ENCODE measurements at places on chromosomes 3 and 15.

- DNase-seq = no peak
Observed at GRCh38 chr15:101232677-101233076, 19.2 kb downstream of the CHSY1 start.

- DNase-seq = no peak
Observed at GRCh38 chr15:70845602-70846360, 8.2 kb downstream of the LARP6 start.

- DNase-seq = no peak
Observed at GRCh38 chr15:47517737-47518136, 199.6 kb upstream of the SEMA6D start.

DNA sequence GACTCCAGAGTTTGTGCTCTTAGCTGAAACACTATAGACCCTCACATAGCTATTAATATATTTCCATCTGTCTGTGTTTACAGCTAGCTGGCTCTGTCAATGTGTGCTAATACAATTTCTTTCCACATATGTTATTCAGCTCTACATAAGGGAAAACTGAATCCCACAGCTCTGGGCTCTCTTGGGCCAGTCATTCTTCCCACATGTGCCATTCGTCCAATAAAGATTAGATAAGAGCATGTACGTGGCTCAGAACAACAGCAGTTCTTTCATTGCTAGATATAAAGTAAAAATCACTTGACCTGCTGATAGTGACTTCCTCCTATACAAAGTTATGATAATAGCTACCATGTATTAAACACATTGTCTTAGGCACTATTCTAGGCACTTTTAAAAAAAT lies 2.8 kb upstream of the ILDR1 start:
- DNase-seq = no peak

DNA sequence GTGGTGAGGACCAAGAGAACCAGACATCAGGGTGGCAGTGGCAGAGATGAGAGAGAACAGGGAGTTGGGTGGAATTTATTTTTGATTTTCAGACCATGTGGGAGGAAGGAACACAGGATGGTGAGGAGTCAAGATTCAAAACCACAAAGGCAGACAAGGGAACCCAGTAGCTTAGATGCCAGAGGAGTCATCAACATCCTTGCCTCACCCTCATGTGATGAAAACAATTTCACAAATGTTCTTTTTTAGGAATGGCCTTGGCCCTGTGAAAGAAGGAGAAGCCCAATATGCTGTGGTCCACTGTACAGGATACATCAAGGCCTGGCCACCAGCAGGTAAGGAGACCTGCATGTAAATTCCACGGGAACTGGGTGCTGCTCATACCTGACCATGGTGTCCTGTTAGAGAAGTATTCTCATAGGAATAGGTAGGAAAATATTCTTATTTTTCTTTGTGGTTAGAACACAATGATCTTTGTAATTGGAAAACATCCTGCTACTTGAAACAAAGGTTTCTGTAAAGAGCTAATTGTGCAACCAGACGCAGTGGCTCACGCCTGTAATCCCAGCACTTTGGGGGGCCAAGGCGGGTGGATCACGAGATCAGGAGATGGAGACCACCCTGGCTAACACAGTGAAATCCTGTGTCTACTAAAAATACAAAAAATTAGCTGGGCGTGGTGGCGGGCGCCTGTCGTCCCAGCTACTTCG lies 110.0 kb downstream of the ARNT2 start:
- DNase-seq = no peak

GRCh38 chr3:25662736-25663320 lies 1.9 kb downstream of the TOP2B start:
- DNase-seq = no peak

DNA sequence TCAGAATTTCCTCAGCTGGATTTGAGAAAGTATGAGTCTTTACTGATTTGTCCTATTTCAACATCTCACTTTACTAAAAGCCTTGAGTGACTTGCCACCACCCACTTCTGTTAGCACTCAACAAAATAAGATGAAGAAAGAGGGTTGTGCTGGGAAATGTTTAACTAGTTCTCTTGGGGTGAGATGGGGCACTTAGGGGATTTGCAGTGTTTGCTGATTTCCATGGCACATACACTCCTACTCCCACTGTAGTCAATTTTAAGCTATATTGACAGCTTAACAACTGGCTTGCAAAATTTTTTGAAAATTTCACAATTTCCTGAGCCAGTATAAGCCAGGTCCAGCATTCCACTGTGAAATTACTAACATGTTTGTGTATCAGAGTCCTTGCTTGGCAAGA lies 463.1 kb upstream of the ARHGEF26 start:
- DNase-seq = no peak

GRCh38 chr15:37691911-37692310 lies 242.5 kb upstream of the TMCO5A start:
- DNase-seq = no peak

DNA sequence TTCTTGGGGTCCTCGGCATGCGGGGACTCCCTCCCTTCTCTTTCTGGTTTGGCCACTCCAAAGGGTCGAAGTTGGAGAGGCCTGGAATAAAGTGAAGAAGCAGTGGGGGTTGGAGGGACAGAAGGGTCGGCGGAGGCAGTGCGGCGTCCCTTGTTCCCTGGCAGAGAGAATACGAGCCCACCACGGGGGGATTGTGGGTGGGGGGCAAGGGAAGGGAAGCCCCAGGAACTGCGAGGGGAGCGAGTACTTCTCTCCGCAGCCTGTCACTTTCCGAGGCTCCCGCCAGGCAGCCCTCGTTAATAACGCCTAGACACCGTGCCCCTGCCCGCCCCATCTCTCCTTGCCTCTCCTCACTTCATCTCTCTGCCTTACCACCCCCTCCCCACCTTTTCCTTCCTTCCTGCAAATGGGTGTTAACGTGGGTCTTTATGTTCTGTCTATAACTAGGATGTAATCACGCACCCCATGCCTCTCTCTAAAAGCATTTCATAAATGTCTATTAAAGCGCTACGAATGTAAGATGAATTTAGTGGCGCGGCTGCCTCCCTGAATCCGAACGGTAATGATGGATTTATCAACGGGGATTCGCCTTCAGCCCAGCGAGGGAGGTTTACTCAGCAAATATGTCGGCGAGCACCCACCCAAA lies 13.7 kb downstream of the NR2F2 start:
- DNase-seq = no peak

- DNase-seq = no peak
Observed at GRCh38 chr15:85702321-85703101, 92.2 kb downstream of the KLHL25 start.

- DNase-seq = no peak
Observed at GRCh38 chr15:84398763-84399701, 163.5 kb downstream of the GOLGA6L4 start.

DNA sequence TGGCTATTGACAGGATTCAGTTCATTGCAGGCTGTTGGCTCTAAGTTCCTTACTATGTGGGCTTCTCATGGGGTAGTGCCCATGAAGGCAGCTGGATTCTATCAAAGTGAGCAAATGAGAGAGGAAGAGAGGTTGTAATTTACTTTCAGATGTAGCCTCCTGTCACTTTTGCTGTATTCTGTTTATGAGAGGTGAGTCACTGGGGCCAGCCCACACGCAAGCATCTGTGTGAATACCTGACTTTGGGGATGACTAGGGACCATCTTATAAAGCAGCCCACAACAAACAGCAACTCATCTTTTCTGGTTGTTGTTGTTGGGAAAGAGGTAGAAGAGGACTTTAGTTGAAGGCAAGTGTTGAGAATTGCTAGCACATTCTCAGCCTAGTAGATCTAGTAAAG lies 506.3 kb upstream of the GRM7 start:
- no peak for DNase-seq

GRCh38 chr15:68546318-68546717 lies 32.5 kb upstream of the CORO2B start:
- no peak for DNase-seq

DNA sequence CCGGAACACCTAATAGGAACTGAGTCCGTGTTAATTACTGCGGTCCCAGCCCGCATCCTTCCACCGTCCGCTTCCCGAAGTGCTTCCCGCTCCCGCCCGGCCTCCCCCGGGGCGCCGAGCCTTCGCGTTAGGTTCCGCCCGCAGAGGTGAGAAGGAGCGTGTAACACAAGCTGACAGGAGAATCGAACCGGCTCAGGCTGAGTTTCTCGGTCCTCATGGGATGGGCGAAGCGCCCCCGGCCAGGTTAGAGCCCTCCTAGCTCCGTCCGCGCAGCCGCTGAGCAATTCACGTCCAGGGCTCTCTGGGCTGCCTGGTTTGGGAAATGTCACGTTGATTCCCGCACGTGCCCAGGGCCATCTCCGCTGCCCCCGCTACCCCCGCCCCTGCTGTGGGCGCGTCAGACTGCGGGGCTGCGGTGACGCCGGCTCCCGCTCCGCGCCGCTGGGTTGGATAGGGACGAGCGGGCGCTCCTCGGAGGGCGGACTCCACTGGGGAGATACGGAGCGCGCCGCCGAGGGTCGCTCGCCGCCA lies 954 bp downstream of the CLDN11 start:
- DNase-seq = no peak

GRCh38 chr3:11323813-11324212 lies 51.6 kb downstream of the ATG7 start:
- no peak for DNase-seq

DNA sequence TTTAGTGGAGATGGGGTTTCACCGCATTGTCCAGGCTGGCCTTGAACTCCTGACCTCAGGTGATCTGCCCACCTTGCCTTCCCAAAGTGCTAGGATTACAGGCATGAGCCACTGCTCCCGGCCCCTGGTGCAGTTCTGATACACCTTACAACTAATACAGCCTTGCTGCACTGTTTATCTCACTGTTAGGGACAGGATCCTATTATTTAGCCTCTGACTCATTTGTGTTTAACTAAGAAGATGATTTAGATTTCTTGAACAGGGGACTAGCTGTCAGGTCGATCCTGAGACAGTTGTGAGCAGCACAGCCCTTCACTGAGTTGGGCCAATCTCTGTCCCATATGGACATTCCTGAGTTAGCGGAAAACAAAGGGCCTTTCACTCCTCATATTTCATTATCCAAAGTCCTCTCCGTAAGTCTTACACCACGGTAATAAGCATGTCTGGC lies 19.2 kb downstream of the GYG1 start:
- DNase-seq = no peak

GRCh38 chr3:64449026-64449425 lies 223.8 kb upstream of the PRICKLE2 start:
- DNase-seq = no peak

DNA sequence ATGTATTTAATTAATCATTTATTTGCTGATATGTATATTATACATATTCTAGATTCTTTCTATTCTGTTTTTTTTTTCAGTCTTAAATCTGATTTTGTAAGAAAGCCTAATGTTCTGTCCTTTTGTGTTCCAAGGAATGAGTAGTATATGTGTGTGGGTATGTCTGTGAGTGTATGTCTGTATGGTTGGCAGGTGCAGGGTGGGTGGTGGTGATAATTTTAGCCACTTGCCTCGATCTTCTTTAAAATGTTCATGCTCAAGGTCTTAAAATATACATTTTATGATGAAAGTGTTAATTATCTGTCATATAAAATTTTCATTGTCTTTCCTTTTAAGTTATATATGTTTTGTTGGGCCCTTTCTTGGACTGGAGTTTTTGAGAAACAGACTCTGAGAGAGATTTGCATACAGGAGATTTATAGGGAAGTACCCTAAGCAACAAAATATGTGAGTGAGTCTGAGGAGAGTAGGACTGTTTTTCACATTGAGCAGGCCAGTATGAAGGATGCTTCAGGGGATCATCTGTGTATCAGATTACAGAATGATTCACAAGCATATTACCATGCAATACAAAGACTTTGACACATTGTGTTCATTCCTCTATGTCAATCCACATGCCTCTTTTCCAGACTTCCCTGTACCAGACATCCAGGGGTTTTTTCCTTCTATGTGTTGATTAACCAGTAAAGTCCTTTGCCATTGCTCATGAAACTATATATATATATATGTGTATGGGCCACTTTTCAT lies 211.0 kb upstream of the DPPA4 start:
- DNase-seq = no peak

DNA sequence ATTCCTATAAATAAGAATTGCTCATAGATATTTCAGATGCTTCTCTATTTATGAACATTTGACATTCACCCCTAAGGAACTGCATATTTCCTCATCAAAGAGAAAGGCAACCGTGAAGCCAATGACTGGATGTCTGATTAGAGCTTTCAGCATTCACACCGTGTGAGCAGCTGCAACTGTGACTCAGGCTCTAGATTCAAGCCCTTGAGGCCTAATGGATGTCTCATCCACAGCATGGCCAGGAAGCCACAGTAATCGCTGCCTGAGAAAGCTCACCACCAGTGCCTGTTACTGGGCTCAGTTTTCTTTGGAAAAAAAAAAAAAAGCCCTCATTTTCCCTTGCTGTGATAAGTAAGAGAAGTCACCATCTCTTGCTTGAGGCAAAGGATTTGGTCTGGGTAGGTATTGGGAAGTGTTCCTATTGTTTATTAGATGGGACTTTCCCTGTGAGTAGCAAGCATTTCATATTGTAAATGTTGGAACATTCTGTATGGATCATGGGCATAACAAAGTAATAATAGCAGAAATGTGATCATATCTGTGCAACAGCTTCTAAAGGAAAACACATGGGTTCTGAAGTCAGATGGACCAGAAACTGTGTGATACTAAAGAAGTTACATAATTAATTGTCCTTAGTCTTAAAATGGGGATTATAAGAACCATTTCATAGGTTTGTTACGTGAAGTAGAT lies 783.7 kb downstream of the AGBL1 start:
- DNase-seq = no peak

DNA sequence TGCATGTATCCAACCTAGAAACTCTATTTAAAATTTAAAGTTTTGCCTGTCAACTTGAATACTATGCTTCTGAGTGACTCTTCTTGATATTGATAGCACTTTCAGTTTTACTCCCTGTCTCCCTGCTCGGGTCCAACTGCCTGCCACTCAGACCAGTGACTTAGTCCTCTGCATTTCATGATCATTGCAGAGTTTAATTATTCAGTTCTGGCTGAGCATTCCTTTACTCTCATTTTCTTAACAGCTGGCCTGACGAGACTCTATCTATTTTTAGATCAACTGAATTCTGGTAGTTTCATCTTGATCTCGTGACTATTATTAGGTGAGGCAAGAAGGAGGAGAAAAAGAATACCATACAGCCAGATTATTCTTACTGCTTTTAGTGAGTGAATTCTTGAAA lies 617.4 kb downstream of the SI start:
- no peak for DNase-seq

GRCh38 chr3:170751083-170751898 lies 118.7 kb downstream of the RPL22L1 start:
- DNase-seq = no peak

DNA sequence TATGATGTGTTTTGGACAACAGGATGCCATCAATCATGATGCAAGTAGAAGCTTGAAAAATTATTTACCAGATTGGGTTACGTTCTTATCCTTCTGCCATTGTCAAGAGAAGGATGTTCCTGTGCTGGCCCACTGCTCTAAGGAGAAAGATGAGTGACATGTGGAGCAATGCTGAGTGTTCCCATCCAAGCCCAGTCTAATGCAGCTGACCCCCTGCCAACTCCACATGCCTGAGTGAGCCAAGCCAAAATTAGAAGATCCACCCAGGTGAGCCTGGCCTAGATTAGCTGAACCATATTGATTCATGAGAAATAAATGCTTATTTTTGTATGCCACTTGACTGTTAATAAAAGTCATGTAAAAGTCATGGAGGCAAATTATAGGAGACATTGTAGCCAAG lies 446.5 kb downstream of the CNTN3 start:
- no peak for DNase-seq

- DNase-seq = no peak
Observed at GRCh38 chr3:172217877-172218276, 178.5 kb downstream of the FNDC3B start.
